ENCODE measurements at places on chromosomes 2 and 18.

DNA sequence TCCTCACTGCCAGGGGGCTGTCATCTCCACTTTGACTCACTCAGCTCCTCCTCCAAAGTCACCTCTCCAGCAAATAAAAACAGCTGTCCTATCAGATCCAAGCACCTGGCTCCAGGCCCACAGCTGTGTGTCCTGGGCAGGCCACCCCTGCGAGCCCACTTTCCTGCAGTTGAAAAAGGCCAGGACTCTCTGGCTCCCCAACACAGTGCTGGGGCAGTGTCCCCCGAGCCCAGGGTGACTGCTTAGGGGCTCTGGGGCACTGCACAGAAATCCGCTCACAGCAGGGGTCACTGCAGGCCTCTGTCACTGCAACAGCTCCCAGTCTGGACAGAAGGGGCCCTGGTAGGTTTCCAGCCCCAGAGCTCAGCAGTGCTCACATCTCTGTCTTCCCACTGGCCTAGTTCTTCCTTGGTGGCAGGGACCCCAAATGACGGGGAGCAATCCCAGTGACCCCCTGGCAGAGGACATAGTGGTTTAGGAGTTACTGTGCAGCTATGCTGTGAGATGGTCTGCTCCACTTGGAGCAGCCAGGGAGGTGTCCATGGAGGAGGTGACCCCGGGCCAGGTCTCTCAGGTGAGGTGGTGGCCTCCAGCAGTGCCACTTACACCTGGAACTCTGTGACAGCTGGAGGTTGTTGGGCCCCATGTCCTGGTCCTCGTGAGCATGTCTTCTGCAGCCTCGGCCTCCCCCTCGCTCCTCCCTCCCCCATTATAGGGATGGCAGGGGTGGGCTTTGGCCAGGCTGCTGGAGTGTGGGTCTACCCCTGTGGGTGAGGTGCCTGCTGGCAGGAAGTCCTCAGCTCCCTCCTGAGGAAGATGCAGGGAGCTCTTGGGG, 35.5 kb downstream of the HS6ST1 start:
- no peak for DNase-seq

DNA sequence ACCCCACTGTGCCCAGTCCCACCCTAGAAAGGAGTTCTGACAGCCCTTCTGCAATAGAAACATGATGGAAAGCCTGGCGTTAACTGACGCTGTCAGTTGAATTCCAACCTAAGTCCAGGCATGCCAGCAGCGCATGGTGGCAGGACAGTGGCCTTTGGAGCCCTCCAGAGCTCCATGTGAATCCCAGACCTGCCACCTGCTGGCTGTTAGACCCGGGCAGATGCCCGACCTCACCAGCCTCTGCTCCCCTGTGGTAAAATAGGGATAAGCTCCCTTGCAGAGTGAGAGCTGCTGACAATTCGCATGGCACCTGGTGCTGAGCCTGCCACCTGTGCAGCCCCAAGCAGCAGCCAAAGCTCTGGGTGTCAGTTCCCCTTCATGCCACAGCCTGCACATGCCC, 138.6 kb downstream of the LOXHD1 start:
- no peak for DNase-seq

- no peak for DNase-seq
Observed at GRCh38 chr2:187527262-187527661, 27.0 kb downstream of the TFPI start.

DNA sequence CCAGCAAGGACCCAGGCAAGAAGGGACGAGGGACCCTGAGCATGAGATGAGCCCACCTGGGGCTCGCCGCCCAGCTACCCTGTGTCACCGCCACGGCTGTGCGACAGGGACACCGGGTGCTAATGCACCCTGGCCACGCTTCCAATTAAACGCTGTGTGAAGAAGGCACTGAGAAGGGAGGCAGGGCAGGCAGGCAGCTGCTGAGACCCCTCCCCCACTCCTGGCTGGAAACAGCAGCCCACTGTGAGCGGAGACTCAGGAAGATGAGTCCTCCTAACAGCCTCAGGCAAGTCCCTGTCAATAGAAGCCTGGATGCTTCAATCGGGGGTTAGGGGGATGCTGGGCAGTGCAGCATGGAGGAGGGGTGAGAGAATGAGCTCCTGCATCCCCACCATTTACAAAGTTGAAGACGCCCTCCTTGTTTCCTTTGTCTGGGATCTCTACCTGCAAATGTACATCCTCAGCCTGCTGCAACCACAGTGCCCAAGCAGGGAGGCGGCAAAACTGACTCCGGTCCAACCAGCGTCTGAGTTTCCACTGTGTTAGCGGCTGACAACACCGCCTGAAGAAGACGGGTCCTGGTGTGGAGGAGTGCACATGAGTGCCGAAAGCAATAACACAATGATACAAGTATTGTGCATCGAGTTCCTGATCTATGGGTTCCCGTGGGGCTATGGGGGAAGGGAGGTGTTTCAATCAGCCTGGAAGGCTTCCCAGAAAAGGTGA, 12.8 kb downstream of the TMEM163 start:
- no peak for DNase-seq

GRCh38 chr2:18319987-18320386, 240.5 kb downstream of the RDH14 start:
- DNase-seq = no peak

- no peak for DNase-seq
Observed at GRCh38 chr2:129502781-129503180, 476.7 kb upstream of the RAB6C start.

DNA sequence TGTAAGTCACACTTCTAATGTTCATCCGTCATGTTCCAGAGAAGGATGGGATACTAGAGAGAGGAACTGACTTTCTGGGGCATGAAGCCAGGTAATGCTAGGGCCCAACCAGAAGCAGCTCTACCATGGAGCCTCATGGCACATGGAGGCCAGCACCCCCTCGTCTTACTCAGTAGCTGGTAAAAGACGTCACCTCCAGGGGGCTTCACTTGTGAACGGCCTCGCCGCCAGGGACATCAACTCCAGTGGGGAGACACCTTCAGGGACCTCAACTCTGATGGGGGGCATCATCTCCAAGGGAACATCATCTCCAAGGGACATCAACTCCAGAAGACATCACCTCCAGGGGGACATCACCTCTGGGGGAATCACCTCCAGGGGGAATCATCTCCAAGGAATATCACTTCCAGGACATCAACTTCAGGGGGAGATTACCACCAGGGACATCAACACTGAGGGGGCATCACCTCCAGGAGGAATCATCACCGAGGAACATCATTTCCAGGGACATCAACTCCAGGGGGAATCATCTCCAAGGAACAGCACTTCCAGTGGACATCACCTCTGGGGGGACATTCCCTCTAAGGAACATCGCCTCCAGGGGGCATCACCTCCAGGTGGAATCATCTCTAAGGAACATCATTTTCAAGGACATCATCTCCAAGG, 168.4 kb downstream of the NDUFA10 start:
- DNase-seq = no peak

GRCh38 chr2:58107803-58108710, 61.5 kb downstream of the VRK2 start:
- no peak for DNase-seq

GRCh38 chr2:72847534-72848315, 21.9 kb upstream of the EXOC6B start:
- no peak for DNase-seq

DNA sequence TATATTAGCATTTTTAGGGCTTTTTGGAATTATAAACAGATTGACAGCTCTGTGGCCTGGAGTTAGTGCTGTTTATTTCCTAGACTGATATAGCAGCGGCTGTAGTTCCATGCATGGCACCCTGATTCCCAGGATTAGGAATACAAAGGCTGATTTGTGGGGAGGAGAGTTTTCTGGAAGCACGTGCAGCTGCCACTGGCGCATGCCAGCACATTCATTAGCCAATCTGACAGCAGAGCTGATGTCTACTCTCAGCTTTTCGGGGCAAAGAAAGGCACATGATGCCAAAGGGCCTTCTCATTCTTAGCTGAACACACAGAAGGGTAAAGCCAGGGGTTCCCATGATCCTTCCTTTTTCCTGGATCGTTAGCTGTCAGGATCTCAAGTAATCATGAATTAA, 45.7 kb upstream of the RAPH1 start:
- no peak for DNase-seq

- DNase-seq = no peak
Observed at GRCh38 chr2:10083692-10084211, 3.5 kb upstream of the CYS1 start.

DNA sequence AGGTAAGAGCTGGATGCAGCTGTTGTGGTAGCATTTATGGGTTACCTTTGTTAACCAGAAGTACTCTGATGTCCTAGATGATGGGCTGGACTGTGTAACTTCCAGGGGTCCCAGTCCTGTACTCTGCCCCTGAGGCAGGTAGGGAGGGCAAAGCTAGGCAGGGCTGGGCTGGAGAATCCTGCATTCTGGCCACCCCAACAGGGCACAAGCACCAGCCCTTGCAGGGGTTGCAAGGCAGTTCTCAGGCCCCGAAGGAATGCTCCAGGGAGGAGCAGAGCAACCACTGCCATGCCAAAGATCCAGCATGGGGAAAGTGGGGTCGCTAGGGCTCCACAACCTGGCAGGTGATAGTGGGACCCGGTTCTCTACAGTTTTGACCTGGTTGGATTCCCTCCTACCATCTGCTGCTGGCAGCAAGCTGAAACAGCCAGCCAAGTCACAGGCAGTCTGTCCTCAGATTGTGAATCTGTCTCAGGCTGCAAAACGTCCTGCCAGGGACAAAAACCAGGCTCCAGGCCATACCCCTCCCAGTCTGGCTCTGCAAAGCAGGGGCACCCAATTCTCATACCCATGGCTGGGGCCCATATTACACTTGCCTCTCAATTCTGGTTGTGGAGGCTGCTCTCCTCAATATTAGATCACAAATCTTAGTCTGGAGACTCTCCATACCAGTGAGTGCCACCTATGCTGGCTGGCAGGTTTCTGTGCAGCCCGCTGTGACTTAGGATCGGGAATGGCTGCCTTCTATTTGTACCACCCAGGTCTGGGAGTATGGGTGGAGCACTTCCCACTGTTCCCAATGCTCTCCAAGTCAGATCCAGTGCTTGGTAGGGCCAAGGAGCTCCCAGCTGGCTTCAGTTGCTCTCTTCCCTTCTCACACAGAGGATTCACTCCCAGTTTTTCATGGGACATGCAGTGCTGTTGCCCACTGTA, 61.1 kb downstream of the SMCHD1 start:
- no peak for DNase-seq

DNA sequence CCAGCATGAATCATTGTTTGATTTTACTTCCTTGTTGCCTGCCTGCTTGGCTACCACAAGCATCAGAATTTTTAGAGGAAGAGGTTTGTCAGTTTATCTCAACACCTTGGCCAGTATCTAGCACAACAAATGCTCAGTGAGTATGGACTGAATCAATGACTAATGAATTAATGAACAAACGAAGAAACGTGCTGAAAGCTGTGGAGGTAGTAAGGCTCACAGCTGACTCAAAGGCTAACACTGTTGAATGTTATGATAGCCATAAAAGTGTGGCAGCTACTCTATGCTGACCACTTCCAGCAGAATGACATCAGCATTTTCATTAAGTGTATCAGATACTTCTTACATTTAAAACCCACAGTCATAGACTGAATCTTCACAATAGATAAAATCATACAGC, 543.4 kb downstream of the IRS1 start:
- no peak for DNase-seq

DNA sequence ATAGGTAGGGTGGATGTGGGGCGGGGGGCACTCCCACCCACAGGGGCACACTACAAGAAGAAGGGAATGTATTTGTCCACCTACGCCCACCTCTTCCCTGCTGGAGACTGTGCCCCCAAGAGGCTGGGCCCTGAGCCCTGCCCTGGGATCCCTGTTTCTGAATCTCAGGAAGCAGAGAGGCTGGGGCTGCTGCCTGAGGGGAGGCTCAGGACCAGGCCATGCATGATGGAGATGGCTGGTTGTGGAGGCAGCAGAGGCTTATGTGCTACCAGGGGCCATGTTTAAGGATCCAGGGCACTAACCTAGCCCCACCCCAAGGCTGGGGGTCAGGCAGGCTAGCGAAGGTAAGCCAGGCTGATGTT, 81.1 kb upstream of the OTOF start:
- no peak for DNase-seq

GRCh38 chr2:120883607-120884440, 148.2 kb downstream of the GLI2 start:
- no peak for DNase-seq

DNA sequence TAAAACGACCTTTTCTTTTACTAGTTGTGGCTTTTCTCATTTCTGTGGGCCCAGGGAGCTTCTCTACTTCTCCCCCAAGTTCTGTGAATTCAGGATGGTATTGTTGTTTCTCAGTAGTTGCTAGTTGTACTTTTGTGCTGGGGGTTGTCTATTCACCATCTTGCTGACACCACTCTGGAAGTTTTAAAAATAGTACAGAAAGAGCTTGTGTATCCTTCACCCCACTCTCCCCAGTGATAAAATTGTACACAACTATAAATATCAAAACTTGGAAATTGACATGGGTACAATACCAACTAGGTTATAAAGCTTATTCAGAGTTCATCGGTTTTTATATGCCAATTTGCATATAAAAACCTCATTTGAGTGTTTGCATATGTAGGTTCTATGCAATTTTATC, 45.3 kb upstream of the REEP1 start:
- DNase-seq = no peak

DNA sequence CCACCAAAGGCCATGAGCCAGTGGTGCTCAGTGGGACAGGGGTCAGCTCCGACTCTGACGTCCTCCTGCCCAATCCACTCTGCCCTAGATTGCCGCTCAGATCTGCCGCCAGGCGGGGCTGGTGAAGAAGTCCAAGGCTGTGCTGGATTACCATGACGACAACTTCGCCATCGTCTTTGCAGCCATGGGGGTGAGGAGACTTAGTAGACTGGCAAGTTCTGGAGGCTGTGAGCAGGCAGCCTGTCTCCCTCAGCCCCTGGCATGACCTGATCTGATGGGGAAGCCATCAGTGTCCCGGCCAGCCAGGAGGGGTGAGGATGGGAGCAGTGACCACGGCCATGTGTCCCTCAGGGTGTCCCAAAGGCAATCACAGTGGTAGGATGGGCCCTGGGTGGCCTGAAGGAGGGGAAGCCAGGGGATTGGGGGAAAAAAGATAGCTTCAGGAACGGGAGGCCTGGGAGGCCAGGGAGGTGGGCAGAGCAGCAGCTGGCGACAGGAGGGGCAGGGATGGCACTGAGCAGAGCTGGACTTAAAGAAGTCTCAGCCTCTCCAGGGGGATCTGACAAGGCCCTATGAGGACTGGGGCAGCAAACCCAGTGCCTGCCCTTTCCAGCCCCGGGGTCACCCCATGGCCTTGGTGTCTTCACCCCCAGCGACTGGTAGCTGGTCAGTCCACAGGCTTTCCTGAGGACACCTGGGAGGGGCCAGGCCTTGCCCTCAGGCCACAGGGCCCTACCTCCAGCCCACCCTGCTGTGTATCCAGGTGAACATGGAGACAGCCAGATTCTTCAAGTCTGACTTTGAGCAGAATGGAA, 17.4 kb upstream of the ANKRD53 start:
- no peak for DNase-seq

GRCh38 chr2:38713338-38713737, 37.8 kb downstream of the SRSF7 start:
- no peak for DNase-seq
